ENCODE measurements at places on chromosomes 13 and 19.

DNA sequence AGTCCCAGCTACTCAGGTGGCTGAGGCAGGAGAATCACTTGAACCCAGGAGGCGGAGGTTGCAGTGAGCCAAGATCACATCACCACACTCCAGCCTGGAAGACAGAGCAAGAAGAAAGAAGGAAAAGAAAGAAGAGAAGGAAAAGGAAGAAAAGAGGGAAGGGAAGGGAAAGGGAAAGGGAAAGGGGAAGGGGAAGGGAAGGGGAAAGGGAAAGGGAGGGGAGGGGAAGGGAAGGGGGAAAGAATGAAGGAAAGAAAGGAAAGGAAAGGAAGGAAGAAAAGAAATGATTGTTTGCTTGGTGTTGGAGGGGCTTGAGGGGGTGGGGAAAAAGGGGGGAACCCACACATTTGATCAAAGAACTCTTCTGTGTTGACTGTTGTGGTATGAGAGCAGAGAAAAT lies 10.0 kb downstream of the PMIS2 start:
- no peak for DNase-seq

DNA sequence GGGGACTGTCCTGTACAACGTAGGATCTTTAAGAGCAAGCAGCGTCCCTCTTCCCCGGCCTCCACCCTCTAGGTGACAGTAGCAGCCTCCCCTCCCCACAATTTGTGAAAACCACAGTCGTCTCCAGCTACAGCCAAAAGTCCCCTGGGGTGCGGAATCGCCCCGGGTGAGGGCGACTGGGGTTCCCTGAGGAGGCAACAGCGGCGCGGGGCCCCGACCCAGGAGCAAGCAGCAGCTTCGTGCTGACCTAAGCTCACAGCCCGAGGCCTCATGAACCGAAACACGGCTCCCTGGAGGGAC lies 322 bp downstream of the ZNF558 start:
- DNase-seq = no peak

GRCh38 chr19:14770136-14770535 lies 8.2 kb downstream of the ADGRE2 start:
- no peak for DNase-seq

GRCh38 chr13:29529754-29530153 lies 65.7 kb downstream of the SLC7A1 start:
- no peak for DNase-seq

- peak; percentile 56 for DNase-seq
These were observed 1.1 kb downstream of the ZNF850 start for GRCh38 chr19:36771261-36772231.

DNA sequence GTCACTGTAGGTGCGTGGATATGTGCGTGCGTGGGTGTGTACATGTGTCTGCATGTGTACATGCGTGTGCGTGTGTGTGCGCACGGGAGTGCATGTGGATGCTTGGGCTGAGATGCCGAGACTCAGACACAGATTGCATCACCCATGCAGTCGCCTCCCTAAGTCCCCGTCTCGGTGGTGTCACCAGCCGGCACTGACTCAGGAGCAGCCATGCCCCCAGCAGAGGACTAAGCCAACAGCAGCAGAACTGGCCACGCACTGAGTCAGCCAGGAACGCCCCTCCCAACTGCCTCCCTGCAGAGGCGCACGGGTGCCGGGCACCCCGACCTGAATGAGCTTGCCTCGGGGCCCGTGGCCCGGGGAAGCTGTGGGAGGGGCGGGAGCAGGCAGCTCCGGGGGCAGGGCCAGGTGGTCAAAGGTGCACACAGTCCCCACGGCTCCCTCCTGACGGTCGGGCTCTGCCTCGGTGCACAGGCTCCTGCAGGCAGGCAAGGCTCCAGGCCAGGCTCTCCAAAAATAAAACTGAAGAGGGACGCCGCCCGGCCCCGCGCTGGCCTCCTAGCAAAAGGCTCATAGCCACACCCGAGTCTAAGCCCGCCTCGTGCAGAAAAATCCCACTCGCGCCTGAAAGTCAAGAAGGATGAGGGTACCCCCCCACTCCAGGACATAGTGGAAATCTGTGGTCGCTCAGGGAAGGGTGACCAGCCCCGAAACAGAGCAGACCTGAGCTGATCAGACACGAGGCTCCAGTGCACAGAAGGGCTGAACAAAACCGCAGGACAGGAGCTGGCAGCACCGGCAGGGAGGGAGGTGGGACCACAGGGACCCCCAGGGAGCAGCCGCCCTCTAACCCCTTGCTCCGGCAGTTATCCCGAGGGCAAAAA lies 49.2 kb downstream of the GADD45B start:
- DNase-seq = no peak

- no peak for DNase-seq
These were observed 41.0 kb downstream of the CCDC70 start for GRCh38 chr13:51902776-51903175.

DNA sequence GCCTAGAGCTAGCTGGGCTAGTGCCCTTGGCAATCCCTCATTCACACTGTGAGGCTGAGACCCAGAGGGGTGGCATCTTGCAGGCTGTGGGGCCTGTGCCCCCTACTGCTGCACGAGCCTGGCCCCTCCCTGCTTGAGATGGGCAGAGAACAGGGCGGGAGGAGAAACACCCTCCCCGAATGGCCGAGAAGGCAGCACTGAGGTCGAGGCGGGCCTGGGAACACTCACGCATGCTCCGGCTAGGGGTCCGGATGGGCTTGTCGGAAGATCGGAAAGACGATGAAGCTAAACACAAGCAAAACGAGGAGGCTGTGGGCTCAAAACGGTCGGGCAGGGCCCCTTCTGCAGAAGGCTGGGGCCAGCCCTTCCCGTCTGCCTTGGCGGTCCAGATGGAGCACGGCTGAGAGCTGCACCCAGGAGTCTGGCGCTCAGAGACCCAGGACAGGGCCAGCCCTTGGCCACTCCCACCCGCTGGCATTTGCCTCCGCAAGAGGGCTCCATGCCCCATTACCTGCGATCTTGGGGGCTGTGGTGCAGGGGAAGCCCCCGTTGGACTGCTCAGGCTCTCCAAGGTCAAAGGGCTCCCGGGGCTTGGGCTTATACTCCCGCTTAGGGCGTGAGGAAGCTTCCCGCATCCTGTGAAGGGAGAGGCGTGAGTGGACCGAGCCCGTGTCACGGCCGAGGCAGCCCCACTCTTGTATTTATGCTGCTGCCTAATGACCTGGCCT lies 18.9 kb downstream of the MPND start:
- DNase-seq = no peak

GRCh38 chr19:49845414-49845813 lies 5.5 kb upstream of the PTOV1 start:
- no peak for DNase-seq

DNA sequence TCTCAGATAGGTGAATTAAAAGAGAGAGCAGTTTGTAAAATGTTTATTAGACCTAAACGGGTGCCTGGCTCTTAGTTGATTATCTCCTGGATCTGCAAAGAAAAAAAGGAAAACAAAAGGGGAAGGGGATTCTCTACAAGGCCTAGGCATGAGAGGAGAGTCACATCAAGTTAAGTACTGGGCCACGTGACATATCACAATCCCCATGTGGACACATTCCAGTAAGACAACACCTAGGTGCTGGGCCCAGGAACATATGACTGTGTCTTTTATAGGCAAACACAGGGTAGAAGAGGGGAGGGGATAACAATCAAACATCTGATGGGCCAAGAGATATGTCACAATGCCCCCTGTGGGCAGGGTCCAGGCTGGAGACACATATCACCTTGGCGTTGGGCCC lies 4.2 kb upstream of the ZNF91 start:
- no peak for DNase-seq

DNA sequence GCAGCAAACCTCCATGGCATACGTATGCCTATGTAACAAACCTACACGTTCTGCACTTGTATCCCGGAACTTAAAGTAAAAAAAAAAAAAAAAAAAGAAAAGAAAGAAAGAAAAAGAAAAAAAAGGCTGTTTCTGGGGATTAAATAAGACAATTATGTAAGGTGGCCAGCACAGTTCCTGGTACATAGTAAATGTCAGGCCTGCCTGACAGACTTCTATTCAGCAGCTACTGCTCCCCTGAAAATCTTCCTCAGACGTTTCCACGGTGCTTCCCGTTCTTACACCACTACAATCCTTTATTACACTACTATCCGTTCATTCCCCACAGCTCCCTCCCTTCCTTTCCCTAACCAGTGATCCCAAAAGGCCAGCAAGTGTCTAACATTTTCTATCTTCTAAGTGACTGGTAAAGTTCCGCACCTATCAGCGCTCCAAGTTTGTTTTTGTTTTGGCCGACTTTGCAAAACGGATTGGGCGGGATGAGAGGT lies 636 bp upstream of the RB1 start:
- no peak for DNase-seq

GRCh38 chr13:60258349-60258748 lies 94.6 kb upstream of the DIAPH3 start:
- DNase-seq = no peak

DNA sequence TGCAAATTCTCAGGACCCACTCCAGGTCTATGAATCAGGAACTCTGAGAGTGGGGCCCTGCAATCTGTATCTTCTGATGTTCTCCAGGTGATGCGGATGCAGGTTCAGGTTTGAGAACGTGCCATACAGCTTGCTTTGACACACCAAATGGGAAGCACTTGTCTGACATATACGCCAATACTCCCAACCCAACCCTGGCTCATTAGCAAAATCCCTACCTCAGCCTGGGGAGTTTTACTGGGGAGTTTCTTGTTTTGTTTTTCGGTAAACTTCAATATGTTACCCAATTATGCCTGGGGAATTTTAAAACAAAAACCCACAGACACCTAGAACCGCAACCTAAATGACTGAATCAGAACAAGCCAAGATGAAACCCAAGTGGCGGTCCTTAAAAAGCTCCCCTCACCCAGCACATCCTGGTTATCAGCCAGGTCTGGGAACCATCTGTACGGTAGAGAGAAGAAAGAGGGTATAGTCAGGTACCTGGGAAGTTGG lies 41.2 kb downstream of the ABCC4 start:
- no peak for DNase-seq

GRCh38 chr13:85419611-85420010 lies 379.6 kb downstream of the SLITRK6 start:
- DNase-seq = no peak

- DNase-seq = no peak
These were observed 8.1 kb upstream of the ADGRE2 start for GRCh38 chr19:14786421-14786851.

GRCh38 chr13:99311137-99311536 lies 3.9 kb upstream of the GPR183 start:
- DNase-seq = no peak

DNA sequence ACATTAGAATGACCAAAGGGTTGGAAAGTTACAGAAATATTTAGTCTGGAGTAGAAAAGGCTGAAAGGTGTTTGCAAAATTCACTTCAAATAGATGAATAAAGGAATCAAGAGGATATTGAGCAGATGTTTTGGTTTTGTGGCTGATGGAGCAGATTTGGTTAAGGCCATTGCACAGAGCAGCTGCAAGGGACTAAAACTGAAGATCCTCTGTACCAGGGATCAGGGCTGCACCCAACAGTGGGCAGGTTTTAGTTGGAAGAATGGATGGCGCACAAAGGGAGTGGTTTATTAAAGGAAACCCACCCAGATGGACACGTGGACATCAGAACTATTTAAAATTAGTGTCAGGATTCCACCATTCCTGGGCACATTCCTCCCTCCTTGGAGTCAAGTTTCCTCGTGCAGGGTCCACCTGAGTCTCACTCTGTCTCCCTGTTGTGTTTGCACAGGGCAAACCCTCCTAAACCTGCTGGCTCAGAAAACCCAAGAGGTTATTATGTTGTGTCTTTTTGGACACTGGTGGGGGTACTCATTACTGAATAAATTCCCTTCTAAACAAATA lies 9.2 kb upstream of the UBAC2 start:
- no peak for DNase-seq

DNA sequence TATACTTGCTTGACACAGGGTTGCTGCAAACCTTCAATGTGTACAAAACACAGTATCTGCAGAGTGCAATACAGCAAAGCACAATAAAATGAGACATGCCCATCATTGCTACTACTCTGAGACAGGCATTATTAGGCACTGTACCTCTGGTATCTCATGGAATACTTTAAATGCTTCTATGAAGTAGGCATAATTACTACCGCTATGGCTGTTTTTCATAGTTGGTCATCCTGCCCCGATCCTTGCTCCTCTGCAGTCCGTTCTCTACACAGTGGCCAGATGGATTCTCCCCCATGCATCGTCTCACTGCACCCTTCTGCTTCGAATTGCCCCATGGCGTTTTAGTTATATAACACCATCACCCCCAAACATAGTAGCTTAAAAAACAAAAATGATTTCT lies 83.0 kb upstream of the UBL3 start:
- DNase-seq = no peak

GRCh38 chr13:99565478-99566124 lies 64.3 kb downstream of the TM9SF2 start:
- DNase-seq = no peak

- no peak for DNase-seq
These were observed 407.0 kb downstream of the ZNF536 start for GRCh38 chr19:30778961-30779715.

- no peak for DNase-seq
These were observed 93.4 kb upstream of the EDNRB start for GRCh38 chr13:78012046-78012445.

DNA sequence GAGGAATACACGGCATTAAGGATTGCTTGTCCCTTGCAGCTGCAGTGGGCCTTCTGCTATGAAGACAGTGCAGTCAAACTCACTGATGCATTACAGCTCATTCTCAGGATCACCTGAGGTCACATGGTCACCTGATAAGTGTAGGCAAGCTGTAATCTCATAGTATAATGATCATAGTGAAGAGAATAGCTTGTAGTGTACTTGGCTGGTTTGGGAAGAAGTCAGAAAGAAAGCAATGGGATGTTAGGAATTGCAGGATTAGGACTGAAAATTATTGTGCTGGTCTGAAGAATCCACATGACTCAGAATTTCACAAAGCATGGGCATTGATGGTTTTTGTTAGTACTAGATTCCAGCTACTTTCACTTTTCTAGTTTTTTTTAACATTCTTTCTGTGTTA lies 76.7 kb downstream of the MBNL2 start:
- no peak for DNase-seq

GRCh38 chr19:49594157-49594992 lies 3.4 kb downstream of the PRR12 start:
- DNase-seq = no peak

DNA sequence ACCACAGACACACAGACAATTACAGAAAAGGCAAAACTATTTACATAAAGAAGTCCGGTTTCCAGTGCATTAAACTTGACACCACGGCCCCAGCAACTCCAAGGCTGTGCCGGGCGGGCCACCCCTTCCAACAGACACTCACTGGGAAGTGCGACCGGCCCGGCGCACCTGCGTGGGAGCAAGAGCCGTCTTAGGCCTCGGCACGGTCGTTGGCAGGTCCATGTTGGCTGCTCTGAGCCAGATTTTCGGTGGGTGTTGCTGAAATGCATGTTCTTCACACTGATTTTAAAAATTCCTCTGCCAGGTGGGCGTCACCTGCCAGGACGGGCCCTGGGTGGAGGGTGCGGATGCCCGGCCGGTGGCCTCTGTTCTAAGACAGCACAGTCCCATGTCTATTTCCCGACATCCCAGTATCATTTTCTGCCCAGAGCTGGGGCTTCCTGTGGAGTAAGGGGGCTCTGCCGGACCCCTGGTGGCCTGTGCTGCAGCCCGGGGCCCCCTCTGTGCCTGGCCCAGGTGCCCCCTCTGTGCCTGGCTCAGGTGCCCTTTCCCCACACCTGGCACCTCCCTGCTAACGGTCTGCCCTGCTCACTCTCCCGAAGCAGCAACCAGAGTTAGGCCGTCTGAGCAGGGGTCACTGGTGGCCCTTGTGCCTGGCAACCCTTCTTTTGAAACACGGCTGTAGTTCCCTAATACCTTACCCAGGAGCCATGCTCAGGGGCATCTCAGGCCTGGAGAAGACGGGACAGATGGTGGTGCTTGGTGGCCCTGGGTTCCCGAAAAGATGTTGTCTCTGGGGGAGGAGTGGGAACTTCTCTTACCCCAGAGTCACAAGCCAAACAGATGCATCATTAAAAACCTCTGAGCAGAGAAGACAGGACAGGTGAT lies 9.2 kb downstream of the TMEM255B start:
- DNase-seq = no peak

Data from substantia nigra (tissue), 51 donors.